ENCODE measurements at places on chromosomes 16 and 17.
A peak's percentile ranks its signal among the peaks of the same experiment; 100 is the strongest.

DNA sequence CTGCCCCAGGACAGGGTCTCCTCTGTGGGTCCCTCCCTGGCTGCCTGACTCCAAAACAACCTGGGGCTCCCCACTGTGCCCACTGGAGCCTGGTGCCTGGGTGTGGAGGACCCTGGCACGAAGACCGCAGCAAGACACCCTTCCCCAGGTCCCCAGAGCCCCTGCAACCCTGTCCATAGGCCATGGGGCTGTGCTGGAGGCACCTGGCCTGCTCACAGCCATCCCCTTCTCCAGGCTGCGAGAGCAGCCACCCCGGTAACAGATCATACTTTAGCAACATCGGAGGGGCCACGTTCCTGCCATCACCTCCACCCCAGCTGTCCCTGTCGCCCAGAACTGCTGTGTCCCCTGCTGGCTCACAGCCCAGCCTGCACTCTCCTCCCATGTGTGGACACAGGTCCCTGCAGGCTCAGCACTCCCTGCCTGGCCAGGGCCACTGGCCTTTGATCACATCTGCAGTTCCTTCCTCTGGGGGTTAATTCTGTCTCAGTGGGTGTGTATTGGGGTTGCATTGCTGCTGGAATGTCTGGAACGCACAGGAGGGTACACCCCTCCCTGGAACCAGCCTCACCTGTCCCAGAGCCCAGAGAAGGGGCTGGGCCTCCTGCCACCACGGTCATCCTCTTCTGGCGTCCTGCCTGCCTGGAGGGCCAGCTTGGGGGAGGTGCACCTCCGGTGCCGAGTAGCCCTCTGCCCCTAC, 12.2 kb downstream of the PPL start:
- DNase-seq, result peak; percentile 73

GRCh38 chr17:8753976-8754440, 4.3 kb downstream of the SPDYE4 start:
- DNase-seq, result no peak

DNA sequence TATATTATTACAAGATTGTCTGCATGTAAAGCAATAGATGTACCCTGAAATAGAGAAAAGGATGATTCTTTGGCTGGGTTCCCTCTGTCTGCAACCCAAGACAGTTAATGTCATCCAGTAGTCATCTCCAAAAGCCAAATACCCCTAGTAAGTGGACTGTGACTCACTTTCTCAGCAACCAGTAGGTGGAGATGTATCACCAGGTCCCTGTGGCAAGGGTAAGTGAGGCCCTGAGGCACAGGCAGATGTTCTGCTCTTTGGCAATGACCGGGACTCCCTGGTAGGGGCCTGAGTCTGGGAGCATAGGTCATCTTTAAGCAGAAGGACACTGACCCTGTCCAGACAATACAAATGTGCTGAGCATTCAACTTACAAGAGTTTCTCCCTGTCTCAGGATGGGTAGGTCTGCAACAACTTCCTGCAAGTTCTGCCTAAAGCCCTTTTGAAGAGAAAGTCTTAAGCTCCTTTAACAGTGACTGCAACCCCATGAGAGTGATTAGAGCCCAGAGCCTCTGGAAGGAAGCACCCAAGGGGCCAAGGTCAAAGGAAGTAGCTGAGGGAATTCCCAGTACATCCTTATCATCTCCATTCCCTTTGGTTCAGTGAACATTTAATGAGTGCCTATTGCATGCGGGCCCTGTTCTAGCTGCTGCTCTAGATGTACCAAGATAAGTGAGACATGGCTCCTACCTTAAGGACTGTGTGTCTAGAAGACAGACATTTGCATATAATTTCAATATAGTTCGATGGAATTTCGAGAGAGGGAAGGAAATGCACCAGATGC, 31.9 kb downstream of the PMP22 start:
- DNase-seq, result no peak

GRCh38 chr16:4115949-4116318, 308 bp downstream of the ADCY9 start:
- DNase-seq, result no peak

GRCh38 chr17:11925262-11926021, 71.8 kb downstream of the ZNF18 start:
- no peak for DNase-seq

DNA sequence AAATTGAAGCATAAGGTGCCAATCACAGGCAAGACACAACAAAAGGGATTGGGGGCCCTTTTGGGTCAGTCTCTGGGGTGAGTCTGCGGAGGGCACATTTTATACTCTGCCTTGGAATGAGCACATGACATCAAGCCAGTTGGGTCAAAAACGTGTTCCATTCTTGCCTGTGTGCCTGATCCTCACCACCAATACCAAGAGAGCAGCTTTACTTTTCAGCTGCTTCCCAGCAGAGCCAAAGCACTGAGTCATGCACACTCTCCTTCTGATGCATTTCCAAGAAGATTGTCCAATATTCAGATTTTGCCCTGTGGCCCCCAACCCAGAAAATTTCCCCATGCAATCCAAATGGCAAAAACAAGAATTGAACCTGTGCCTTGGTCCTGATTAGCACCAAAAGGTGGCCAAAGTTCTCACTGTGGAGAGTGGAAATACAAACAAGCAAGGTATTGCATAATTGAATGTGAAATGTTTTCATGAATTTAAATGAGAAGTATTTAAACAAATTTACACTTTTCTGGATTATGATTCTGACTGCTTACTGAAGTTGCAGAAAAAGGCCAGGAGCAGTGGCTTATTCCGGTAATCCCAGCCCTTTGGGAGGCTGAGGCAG, 217.8 kb upstream of the SOX9 start:
- no peak for DNase-seq

- DNase-seq, result no peak
Measured at GRCh38 chr16:27676839-27677238, 126.9 kb downstream of the KATNIP start.

DNA sequence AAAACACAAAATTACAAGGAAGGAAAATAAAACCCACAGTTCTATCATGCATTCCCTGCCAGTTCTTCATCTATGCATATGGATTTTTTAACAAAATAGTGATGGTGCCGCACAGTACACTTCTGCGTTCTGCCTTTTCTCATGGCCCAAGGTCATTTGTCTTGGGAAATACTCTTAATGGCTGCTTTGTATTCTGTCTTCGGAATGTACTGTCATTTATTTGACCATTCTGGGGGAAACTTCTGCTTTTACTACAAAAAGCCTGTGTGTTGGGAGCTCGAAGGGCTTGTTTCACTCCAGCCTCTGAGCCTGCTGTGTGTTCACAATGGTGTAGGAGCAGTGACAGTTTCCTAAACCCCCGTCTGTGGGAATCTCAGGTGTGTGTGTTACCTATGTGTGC, 82.8 kb upstream of the SEC14L1 start:
- no peak for DNase-seq

DNA sequence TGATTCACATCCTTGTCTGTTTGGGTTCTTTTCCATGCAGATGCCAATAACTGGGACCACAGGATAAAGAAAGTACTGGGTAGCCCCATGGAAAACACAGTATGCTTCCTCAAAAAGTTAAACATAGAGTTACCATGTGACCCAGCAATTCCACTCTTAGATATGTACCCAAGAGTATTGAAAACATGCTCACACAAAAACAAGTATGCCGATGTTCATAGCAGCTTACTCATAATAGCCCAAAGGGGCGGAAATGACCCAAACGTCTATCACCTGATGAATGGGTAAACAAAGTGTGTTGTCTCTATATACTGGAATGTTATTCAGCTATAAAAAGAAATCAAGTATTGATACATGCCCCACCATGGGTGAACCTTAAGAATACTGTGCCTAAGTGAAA, 55.4 kb downstream of the CYB5B start:
- DNase-seq, result no peak

DNA sequence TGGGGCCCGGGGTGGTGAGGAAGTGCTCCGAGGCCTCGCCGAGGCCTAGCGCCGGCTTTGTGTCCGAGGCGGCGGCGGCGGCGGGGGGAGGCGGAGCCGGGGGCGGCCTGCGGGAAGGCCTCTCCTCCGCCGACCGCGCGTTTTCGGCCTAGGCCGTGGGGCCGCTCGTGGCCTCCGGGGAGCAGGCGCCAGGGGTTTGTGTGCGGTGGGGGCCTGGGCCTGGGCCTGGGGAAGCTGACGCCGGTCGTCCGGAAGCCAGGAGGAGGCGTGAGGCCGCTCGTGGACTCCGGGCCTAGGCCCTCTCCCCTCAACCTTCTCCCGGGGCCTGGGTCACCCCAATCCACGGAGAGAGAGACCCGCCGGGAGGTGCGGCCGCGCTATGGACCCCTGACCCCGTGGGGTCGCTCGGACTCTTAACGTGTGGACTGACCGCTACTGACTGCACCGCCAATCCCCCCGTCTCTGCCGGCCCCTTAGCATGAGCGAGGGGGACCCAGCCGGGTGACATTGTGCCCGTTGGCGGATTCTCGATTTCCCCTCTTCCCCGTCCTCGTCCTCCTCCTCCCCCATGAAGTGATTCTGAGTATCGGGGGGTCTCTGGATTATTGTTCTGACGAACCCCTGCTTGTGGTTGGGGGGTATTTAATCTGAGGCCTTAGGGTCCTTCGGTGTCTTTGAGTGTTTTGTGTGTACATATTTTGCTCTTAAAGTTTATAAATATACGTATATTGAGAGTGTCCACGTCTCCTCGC, 660 bp downstream of the RBBP6 start:
- DNase-seq, result peak; percentile 44

DNA sequence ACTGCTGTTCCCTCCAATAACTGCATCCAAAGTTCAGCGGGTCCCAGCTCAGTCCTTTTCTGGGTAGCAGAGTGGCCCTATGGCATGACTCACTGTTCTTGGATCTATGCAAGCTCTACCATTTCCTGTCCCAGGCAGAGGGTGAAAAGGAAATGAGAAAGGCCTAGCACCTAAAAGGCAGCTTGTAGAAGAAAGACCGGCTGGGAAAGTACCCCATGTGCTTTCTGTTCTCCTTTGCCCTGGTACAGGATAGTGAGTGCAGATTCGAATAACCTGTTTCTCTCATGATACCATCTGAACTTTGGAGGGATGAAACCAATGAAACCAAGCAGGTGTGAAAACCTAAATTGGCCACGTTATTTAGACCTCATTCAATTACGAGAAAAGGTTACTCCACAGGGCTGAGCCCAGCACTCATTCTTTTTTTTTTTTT, 12.7 kb upstream of the HASPIN start:
- no peak for DNase-seq

GRCh38 chr16:85676466-85676865, 12.3 kb downstream of the GINS2 start:
- DNase-seq, result no peak

- DNase-seq, result no peak
Measured at GRCh38 chr17:14033166-14033565, 36.1 kb upstream of the COX10 start.

DNA sequence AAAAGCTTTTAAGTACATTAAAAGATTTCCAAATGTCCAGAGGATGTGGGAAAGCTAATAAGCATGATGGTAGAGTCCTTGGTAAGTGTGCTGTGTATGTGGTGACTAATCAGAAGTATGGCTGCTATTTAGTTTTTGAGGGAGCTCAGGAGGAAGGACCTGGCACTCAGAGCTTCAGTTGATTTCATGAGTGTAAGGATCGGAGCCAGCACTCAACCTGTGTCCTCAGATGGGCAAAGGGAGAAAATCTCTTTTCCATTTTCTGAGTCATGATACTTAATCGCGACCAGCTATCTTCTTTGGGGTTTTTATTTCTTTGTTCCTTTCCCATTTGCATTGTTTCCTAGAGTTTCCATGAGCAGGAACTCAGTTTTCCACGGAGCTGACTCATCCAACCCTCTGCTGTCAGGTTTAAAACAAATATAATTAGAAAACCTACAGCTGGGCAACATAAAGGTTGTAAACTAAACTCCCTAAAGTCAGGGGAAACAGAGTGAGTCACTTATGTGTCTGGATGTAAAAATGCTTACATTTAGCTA, 125.4 kb downstream of the MAP2K6 start:
- DNase-seq, result no peak

- DNase-seq, result no peak
Measured at GRCh38 chr17:81841866-81842265, 7.0 kb upstream of the PPP1R27 start.

DNA sequence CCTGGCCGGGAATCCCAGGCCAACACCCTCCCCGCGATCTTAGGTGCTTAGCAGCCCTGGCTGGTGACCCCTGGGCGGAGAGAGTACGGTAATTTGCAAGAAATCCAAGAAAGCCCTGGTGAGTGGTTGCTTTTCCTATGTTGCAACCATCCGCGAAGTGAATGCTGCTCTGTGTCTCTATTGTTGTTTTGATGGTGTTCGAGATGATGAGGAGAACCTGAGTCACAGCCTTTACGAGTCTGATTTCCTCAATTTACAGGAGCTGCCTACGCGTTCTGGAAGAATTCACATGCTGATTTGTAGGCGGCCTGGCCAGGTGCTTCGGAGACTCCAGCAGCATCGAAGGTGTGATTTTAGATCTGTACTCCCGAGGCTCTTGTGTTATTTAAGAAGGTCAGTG, 63.3 kb downstream of the TMEM235 start:
- DNase-seq, result no peak

GRCh38 chr17:79790805-79791734, 5.8 kb downstream of the CBX8 start:
- no peak for DNase-seq

GRCh38 chr17:74042744-74043486, 160.6 kb upstream of the RPL38 start:
- peak; percentile 49 for DNase-seq

DNA sequence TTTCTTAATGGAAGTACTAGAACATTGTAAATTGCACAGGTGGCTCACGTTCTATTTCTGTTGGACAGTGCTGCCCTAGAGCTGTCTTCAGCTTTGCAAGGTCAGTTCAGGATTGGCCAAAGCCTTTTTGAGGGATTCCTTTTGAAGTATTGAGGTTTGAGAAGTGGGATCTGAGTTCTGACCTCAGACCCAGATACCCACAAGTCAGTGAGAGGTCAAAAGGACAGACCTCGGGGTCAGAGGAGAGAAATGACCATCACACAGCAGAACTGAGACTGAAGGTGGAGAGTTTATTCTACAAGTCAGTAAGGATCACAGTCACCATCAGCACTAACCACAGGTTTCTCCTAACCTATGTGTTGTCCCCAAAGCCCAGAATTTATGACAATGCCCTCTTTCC, 1.7 kb downstream of the ACSM5 start:
- no peak for DNase-seq

- DNase-seq, result no peak
Measured at GRCh38 chr17:73510981-73511718, 133.1 kb downstream of the SDK2 start.

GRCh38 chr16:68194251-68194650, 41.7 kb downstream of the ESRP2 start:
- DNase-seq, result no peak

DNA sequence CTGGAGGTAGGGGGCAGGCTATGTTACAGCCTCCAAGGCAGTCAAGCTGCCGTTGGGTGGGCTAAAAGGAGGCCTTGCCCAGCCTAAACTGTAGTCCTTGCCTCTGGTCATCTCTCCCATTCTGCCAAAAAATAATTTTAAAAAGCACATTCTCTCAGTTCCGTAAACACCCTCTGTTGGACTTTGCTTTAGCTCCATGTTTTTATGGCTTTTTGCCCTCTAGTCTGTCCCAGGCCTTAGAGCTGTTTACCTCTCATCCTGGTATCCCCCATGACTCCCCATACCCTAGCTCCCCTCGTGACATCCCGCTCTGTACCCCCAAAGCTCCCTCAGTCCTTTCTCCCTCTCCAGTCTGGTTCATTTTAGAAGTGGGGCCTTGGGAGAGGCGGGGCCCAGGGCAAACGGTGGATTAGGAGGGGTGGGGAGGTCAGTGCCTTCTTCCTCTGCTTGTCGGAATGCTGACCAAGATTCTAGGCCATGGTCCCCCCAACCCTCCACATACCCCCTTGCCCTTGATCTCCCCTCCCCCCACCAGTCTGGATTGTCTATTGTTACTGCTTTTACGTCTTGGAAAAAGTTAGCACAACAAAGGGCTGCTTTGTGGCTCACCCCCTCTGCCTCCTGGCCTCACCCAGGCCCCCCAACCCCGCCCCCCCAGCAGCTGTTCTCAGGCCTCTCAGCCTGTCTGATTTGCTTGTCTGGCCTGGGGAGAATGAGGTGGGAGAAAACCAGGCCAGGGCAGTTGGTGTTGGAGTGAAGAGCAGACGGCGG, 18.4 kb downstream of the GJD3 start:
- DNase-seq, result no peak
